ENCODE measurements at places on chromosomes 1 and 21. TPM values are rescaled to one million over a fixed set of nuclear protein-coding genes. Genes with fewer than 3 reads are reported as not detected.

Gene EPB41
- 78.3 TPM for total RNA-seq

Gene OR2G3
- total RNA-seq = not detected

Gene SLC25A44
- 18.5 TPM for total RNA-seq

Gene CLCA1
- total RNA-seq = not detected

Gene GPR153
- total RNA-seq = 27.2 TPM

Data from parietal lobe (tissue), 2 donors.